G401 (cell line): ENCODE measurements at places on chromosomes 2 and 18.
A peak's percentile ranks its signal among the peaks of the same experiment; 100 is the strongest.

DNA sequence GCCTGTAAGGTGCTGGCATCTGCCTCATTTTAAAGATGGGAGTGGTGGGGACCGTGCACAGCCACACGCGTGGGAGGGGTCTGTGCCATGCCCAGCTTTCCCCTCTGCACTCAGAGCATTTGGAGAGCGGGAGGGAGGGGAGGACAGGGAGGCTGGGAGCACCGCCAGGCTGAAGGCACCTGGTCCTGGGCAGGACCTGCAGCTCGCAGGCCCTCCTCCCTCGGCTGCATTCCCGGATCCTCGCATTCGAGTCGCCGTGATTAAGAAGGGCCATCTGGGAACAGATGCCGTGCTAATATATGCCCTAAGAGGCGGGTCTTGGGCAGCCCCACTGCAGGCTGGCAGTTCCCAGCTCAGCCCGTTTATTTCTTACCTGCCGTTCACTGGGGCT is 84.0 kb downstream of the PTGR3 start:
- DNase-seq: peak; percentile 92

GRCh38 chr18:10351219-10351818 is 103.1 kb upstream of the APCDD1 start:
- no peak for DNase-seq

GRCh38 chr18:73690222-73690621 is 457.4 kb downstream of the FBXO15 start:
- DNase-seq: no peak

- DNase-seq: no peak
Observed at GRCh38 chr2:208711598-208711997, 305.0 kb downstream of the PTH2R start.

GRCh38 chr2:144554492-144555210 is 34.7 kb upstream of the ZEB2 start:
- no peak for DNase-seq

DNA sequence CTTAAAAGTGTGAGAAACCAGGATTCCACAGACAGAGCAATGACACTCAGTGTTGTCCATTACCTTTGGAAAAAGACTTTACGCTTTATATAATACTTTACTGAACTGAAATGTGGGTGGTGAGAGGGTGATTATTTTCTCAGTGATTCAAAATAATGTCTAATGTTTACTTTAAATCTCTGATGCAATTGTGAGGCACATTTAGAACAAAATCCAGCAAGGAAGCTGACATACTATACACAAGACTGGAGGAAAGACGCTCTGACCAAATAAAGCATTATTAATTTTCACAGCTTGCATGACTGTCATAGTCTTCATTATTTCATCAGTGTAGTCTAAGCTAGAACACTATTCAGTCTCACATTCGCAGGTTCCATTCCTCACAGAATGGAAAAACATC is 34.1 kb upstream of the STAT1 start:
- no peak for DNase-seq

- DNase-seq: no peak
Observed at GRCh38 chr2:213848631-213849030, 562.2 kb upstream of the VWC2L start.

DNA sequence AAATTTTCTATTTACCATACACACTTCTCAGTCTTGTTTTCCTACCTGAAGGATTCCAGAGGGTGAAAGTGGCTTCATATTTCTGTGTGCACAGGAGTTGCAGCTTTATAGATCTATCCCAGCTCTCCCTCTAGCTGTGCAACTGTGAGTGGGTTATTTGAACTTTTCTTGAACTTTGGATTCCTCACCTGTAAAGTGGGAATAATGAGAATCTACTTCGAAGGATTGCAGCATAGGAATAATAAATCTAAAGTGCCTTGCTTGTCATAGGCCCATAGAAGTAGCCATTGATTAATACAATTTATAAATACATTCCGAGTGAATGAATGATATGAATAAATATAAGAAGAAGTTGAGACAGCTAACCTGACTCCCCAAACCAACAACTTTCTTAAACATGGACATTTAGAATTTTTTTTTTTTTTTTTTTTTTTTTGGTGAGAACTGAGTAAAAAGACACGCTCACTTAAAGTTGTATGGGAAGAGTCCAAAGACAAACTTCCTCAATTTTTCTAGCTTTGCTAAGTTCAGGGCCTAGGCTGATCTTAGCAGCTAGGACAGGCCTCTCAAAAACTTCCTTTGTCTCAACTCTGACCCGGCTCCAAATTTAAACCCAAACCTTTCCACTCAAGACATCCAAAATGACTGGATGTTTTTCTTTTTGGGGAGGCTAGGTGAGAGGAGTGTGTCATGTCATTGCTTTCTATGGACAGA is 203.3 kb upstream of the FBXO11 start:
- DNase-seq: no peak

- DNase-seq: peak; percentile 57
Observed at GRCh38 chr2:19863303-19864041, 38.3 kb downstream of the TTC32 start.

DNA sequence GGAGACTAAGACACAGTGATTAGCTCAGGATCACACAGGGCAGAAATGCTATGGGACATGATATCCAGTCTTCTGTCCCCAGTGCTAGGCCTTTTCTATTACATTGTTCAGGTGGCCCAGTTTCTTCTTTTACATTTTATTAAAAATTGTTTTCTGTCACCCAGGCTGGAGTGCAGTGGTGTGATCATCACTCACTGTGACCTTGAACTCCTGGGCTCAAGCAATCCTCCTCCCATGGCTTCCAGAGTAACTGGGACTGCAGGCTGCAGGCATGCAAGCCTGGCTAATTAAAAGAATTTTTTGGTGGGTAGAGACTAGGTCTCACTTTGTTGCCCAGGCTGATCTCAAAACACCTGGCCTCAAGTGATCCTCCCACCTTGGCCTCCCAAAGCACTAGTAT is 15.4 kb downstream of the PDK1 start:
- no peak for DNase-seq

- DNase-seq: no peak
Observed at GRCh38 chr18:10170375-10170774, 256.6 kb downstream of the VAPA start.

GRCh38 chr2:133888107-133888506 is 319.8 kb upstream of the NCKAP5 start:
- no peak for DNase-seq

- no peak for DNase-seq
Observed at GRCh38 chr2:230927711-230928341, 2.8 kb upstream of the GPR55 start.

DNA sequence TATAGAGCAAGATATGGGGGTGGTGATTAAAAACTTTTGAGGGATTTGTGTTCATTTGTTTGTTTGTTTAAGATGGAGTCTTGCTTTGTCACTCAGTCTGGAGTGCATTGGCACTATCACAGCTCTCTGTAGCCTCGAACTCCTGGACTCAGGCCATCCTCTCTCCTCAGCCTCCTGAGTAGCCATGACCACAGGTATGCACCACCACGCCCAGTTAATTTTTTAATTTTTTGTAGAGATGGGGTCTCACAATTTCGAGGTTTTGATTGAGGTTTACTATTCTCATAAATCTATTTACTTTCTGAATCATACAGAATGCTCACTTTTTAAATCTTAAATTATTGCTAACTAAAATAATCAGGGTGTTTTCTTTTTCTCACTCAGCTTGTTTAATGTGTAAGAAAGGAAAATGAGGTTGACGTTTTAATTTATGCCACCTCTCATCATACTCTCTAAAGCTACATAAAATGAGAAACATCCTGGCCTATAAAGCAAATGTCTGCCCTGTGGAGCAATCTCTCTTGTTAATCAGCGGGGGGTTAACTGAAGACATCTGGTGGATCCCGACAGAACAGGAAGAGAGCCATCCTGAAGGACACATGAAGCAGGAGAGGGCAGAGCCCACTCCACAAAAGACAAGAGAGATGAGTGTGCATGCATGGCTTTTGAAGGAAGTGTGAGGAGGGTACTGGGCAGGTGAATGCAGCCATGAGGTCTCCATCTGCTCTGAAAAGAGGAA is 589.1 kb upstream of the SLC8A1 start:
- no peak for DNase-seq

- no peak for DNase-seq
Observed at GRCh38 chr2:229640636-229641035, 73.7 kb downstream of the DNER start.

- DNase-seq: peak; percentile 38
Observed at GRCh38 chr2:241703032-241703604, 1.3 kb downstream of the ING5 start.

DNA sequence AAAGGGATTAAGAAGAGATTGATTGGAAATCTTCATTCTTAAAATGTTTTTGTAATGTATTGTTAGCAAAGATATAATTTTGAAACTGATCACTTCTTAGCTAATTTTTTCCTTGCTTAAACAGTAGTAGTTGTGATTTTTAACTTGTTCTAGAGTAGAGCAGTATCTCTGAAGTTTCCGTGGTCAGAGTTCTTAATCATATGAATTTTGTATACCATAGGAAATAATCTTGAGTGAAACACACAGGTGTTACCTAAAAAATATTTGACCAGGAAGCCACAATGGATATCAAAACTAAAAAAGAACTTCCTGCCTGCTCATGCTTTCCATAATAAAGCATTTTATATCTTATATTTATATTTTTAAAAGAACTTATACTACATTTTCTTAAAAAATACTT is 907.1 kb downstream of the ERBB4 start:
- DNase-seq: no peak

GRCh38 chr2:175166216-175166824 is 1.7 kb downstream of the ATF2 start:
- no peak for DNase-seq

DNA sequence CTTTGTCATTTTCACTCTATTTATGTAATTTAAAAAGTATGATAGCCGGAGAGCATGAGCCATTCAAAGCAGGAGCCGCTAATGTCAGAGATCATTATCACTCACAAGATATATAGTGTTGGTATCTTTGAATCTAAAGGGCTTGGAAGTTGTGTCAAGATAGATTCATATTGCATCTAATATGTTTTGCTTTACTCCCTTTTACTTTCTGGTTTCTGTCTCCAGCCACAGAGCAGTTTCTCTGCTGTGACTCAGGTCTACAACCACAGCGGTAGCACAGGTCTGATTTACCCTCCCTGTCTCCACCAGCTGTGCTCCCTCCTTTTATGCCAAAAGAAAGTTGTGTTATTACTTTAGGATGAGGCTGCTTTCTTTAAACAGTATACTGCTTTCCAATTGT is 424.0 kb downstream of the ARHGAP15 start:
- DNase-seq: no peak

DNA sequence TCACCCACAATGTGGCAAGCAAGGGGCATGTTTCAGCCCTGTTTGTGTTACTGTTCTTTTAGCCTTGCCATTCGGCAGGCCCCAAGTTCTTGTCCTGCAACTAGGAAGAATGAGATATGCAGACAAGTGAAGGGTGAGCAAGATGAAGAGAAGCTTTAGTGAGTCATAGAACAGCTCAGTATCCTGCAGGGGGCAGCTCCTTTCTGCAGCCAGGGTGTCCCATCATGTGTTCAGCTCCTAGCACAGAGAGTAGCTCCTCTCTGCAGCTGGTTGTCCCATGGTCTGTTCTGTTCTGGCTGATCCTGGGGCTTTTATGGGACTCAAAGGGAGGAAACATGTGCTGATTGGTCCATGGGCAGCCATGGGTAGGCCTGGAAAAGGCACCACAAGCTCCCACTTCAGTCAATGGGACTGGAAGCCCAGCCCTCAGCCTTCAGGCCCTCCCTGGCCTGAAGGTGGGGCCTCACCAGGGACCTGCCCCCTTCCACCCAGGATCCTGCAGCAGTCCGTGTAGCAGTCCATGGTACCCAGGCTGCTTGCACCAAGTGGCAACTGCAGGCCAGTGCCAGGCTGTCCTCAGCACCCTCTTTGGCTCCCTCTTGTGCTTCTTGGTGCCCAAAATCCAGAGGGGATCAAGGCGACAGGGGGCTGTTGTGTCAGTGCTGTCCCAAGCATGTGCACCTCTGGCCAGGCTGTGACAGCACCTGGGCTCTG is 326.4 kb downstream of the NR4A2 start:
- DNase-seq: no peak

DNA sequence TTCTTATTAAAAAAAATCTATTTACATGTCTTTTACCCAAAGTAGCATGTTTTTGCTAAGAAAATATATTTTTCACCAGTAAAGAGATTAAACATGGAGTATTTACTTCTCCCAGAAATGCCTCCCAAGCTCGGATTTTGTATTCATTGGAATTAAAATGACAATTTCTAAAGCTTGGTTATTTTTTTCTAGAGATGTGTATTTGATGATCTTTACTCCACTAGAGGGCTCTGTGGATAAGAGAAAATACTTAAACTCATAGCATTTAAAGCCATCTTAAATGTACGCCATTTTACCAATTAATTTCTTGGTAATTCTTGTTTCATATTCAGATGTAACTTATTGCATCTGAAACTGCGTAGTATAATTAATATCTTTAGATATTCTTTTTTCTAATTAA is 461.4 kb downstream of the GALR1 start:
- DNase-seq: no peak

GRCh38 chr2:189060096-189060642 is 86.0 kb downstream of the COL3A1 start:
- DNase-seq: no peak

DNA sequence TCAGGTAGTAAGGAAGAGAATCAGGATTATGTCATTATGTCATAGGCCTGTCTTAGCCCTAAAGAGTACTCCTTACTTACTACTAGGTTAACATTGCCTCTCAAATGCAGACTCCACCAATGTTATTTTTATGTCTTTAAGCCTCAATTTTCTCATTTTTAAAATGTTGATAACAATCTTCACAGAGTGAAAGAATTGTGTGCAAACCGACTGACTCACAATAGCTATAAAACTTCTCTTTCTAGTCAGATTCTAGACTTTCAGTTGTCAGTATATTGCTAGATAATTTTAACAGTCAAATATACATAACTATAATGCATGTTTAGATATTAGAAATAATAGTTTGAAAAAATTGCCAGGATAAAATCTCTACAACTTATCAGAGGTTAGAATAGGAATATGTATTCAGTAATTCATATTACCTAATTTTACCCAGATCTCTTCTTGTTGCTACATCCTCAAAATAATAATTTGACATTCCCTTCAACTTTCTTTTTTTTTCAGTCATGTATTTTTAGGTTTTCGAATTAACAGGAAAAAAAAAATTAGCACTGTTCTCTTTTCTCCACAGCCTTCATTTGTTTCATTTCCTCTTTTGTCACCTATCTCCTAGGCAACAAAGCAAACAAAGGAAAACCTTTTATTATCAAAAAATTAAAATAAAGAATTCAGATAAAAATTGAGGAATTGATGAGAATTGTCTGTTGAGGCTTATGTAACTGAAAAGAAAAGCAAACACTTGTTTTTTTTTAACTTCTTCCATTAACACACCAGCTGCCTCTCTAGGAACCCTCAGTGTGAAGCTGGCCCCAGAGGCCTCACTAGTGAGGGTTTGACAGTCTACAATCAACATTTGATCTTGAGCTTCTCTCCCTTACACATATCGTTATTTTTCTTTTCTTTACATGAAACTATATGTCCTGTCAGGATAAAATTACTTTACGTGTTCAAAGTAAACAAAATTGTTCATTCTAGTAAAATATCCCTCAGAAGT is 279.0 kb downstream of the CALCRL start:
- DNase-seq: no peak

GRCh38 chr2:70305531-70305930 is 3.7 kb upstream of the FAM136A start:
- DNase-seq: no peak

GRCh38 chr18:57004366-57005121 is 142.3 kb upstream of the BOD1L2 start:
- DNase-seq: no peak
